IPS DF 6.9 (cell line): ENCODE measurements at places on chromosomes 2 and 18.

DNA sequence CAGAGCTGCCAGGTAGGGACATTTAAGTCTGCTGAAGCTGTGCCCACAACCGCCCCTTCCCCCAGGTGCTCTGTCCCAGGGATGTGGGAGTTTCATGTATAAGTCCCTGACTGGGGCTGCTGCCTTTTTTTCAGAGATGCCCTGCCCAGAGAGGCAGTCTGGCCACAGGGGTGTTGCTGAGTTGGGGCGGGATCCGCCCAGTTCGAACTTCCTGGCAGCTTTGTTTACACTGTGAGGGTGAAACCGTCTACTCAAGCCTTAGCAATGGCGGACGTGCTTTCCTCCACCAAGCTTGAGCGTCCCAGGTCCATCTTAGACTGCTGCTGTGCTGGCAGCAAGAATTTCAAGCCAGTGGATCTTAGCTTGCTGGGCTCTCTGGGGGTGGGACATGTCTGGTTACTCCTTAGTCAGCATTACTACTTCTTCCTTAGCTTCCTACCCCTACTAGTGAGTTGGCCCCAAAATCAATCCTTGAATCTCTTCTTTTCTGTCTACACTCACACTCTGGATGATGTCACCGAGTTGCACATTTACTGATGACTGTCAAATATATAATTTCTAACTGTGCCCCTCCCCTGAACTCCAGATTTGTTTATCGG, 31.8 kb upstream of the FSHR start:
- DNase-seq: no peak

DNA sequence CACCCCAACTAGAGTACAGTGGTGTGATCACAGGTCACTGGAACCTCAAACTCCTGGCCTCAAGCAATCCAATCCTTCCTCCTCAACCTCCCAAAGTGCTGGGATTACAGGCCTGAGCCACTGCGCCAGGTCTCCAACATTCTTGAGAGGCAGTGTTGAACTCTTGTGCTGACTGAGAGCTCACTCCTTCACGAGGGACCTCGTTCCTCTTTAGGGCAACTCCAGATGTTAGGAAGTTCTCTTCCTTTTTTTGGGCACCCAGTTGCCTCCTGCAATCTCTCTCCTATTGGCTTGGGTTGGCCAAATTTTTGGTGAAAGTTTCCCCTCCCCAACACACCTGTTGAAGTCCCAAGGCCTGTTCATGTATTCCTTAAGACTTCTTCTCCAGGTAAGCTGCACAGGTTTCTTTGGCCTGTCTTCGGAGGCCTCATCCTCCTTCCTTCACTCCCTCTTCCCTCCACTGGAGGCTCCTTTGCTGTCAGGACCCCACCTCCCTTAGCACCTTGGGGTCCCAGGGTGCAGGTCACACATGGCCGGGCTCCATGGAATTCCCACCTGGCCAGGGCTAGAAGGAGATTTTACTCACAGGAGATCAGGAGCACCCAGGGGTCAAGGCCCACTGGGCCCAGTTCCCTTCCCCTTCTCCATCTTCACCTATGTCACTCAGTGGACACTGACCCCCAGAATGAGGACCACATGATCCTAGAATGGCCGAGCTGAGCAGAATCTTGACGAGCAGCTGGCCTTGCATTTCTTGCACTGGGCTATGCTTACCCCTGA, 94.6 kb upstream of the SMAD2 start:
- no peak for DNase-seq

- DNase-seq: no peak
Measured at GRCh38 chr2:98693477-98693876, 37.5 kb downstream of the MGAT4A start.

- DNase-seq: no peak
Measured at GRCh38 chr2:124975648-124976047, 950.6 kb downstream of the CNTNAP5 start.

GRCh38 chr2:64972876-64973275, 16.3 kb upstream of the SLC1A4 start:
- DNase-seq: no peak

GRCh38 chr2:178927173-178927572, 120.0 kb upstream of the TTN start:
- DNase-seq: no peak

GRCh38 chr2:85390941-85391669, 19.1 kb downstream of the CAPG start:
- DNase-seq: no peak
